ENCODE measurements at places on chromosomes 11 and 22.

DNA sequence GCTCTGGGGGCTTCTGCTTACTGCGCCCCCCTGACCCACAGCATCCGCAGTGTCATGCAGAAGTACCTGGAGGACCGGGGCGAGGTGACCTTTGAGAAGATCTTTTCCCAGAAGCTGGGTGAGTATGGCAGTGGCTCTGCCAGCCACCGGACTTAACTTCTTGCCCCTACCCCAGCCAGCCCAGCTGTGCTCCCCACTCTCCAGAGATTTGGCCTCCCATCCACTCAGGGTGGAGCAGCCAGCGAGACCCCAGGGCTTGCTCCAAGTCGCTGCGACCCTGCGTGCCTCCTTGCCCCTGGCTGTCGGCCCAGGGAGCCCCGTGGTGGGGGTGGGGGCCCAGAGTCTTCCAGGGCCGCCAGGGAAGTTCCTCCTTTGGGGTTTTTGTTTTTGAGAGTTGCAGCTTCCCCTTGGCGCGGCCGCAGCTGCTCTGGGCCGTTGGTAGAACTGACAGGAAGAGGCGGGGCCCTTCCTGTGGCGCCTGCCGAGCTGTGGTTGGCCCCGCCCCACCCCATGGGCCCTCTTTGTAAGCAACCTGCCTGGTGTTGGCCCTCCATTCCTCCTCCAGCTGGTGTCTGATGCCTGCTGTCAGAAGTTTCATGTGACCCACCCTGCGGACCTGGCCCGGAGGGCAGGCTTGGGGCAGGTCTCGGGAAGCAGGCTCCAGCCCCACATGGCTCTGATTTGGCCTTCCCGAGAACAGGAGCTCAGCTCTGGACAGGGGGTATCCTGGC, 11.1 kb downstream of the GRK2 start:
- peak; percentile 42 for DNase-seq

DNA sequence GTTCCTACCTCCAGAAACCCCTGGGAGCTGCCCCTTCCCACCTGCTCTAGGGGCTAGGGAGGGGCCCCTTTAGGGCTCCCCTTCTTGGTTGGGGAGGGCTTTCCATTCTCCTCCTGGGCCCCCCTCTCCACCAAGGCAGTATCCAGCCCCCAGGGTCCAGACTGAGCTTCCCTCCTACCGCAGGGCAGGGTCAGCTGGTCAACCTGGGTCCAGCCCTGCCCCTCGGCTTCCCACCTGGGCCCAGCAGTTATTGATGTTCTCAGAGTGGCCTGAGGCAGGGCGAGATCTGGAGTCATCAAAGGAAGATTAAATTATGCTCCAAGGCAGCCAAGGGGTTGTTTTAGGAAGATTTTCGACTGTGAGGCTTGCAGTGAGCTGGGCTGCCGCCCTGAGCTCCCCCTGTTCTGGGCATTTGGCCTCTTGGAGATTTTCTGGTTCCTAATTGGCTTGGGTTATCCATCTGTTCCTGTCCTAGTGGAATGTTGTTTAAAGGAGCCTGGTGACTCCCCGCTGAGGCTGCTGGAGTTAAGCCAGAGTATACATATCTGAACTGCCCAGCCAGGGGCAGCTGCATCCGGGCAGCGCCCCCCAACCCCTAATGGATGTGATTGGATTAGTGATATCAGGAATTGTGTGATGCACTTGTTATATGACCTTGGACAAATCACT, 1.8 kb upstream of the SLC22A8 start:
- DNase-seq, result no peak

DNA sequence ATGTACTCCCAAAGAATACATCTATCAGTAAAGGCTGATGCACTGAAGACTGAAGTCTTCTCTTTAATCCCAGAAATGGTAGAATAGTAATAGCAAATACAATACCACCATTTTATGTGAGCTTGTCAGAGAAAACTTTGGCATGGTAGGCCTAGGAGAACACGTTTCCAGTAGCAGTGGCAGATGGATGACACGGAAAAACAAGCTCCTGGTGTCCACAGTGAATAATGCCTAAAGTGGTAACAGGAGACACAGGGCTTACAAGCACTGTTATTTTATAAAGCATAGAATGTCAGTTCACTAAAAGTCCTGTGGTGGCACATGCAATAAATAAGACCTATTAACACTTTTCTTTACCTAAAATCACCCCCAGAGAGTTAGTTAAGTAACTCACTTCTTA, 277.6 kb downstream of the TTC28 start:
- DNase-seq, result no peak

DNA sequence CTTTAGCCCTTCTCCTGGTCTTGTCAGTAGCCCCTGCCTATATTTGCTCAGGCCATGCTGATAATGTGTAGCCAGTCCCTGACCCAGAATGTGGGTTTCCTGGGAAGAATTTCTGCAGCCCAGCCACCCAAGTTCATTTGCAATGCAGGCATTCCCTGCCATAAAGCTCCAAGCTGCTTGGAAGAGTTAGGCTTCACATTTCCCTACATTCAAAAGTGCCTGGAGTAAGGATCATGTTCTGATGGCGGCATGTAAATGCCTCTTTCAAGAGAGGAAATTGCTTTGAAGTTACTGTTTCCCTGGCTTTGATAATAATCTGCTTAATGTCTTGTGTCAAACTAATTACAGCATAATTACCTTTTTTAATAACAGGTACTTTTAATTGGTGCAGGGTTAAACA, 266.1 kb downstream of the MIAT start:
- no peak for DNase-seq

DNA sequence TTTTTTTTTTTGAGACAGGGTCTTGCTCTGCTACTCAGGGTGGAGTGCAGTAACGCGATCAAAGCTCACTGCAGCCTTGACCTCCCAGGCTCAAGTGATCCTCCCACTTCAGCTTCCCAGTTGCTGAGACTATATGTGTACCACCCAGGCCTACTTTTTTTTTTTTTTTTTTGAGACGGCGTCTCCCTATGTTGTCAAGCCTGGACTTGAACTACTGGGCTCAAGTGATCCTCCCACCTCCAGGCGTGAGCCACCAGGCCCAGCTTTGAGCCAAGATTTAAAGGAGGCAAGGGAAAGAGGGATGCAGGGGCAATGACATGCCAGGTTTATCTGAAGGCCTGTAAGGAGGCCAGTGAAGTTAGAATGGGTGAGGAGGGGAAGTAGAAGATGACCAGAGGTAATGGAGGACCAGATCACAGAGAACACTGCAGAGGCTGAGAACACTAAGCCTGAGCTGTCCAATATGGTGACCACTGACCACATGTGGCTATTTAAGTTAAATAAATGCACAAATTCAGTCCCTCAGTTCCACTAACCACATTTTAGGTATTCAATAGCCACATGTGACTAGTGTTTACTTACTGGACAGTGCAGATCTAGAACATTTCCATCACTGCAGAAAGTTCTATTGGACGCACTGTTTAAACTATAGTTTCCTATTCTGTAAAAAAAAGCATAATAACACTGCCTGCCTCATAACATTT, 8.1 kb downstream of the DESI1 start:
- DNase-seq, result no peak

DNA sequence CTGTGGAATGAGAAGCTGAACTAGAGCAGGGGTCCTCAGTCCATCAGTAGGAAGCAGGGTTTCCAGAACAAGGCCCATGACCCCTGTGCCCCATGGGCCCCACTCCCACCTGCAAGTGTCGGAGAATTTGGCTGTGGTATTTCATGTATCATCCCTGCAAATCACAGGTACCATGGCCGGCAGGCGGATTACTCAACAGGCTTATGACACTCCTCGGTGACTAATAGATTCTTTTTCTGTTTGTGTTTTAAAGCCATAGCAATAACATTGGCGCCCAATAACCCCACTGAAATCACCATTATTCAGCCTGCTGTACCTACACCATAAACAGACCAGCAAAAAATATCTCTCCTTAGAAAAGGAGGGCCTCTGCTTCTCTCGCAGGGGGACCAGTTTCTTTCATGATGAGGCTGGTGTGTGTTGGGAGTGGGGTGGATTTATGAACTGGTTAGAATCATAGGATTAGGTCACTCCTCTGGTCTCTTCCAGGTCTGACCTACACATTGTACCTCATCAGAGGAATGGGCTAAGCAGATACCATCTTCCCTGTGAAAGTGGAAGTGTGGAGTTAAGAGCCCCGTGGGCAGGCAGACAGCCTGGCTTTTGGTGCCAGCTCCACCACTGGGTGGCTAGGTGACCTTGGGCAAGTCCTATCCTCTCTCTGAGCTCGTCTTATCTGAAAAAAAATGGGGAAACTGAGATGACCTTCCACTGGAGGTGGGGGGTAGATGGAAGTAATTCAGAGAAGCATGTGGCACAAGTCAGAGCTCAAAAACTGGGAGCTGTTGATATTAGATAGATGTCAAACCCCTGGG, 60.2 kb upstream of the WNT11 start:
- DNase-seq, result no peak

DNA sequence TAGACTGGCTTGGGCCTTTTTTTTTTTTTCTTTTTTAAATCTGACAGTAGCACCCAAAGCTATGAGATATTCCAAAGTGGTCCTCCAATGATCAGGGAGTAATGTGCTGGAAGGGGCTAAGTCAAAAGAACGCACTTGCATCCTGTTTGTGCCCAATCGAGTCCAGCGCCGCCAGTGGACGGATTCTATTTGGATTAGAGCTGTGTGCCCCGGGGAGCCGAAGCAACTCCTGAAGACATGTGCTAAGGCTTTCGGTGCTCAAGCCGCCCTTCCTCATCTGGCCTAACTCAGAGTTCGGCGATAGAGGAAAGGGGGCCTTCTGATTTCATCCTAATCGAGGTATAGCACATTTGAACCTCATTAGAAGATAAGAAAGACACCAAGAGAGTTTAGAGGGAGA, 147.8 kb upstream of the NECTIN1 start:
- DNase-seq, result no peak

DNA sequence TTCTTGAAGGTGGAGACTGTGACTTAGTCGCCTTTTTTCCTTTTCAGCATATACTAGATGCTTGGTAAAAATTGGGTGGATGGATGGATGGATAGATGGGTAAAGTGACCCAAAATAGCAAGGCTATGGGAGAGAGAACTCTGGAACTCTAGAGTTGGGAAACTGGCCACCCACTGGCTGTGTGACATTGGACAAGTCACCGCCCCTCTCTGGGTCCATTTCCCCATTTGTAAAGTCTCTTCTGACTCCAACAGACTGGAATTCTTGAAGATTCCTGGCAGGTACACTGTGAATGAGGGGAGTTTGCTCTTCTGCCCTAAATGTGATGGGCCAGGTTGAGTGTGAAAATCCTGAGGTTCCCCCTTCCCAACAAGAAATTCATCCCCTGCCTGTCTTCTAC, 8.0 kb downstream of the TKFC start:
- DNase-seq, result no peak

DNA sequence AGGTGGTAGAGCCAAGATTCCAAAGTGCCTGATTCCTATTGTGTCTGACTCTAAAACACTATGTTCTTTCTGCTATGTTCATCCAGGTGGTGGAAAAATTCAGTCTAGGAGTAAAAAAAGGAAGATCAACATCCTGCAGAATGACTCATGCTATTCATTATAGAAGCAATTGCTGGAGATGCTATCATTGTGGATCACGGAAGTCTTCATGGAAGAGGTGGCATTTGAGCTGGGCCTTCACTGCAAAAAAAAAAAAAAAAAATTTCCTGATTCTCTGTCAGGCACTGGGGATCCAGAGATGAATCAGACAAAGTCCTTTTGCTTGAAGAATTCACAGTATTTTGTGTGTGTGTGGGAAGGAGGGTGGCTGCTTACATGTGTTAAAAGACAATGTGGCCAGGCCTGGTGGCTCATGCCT, 1.4 kb upstream of the UVRAG start:
- no peak for DNase-seq

- no peak for DNase-seq
Observed at GRCh38 chr11:61983419-61983818, 16.0 kb upstream of the FTH1 start.

DNA sequence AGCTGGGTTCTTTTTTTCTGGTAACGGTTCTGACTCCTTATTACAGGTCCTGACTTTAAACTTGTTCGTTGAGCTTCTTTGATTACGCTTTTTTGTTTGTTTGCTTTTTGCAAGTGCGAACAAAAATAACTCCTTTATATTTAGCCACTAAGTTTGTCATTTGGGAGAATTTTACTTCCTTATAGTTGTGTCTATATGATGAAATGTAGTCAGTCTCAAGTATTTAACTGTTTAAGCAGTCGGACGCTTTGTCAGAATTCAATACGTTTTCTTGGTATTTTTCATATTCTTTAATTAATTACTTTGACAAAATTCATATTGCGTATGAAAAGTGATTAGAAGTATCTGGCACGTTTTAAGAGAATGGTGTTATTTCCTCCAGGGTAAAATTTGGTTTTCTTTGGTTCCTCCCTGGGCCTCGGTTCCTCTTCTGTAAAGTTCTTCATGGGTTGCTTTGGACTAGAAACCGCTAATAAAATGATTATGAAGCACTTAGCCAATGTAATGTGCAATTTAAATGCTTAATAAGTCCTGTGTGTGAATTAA, 1.3 kb downstream of the CBL start:
- no peak for DNase-seq

GRCh38 chr11:110147962-110148709, 54.9 kb downstream of the ZC3H12C start:
- no peak for DNase-seq

DNA sequence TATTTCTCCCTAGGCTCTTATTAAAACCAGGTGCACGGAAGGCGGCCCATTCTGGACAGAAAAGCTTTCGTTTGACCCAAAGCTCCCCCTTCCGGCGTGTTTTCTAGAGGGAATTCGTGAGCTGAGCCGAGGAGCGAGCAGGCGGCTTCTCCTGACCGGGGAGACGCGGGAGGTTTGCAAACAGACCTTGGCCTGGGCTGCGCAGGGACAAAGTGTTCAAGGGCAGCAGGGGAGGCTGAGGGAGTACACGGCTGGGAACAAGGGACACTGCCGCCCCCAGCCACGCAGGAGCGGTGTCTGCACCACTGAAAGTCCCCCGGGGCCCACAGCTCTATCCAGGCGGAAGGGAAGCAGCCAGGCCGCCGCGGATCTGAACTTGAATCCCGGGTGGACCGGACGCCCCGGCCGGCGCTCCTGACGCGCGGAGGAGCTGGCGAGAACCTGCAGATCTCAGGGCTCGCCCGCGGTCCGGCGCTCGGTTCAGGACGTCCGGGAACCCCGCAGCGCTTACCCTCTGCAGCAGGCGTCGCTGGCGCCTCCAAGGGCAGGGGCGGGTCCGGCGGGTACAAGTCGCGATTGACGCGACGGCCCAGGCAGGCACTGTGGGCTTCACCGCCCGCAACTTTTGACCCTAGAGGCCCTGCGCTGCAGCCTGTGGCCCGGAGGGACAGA, 101.9 kb downstream of the WT1 start:
- DNase-seq, result peak; percentile 13
